ENCODE measurements at places on chromosomes 4 and X. TPM values are rescaled to one million over a fixed set of nuclear protein-coding genes. Genes with fewer than 3 reads are reported as not detected.

DNA sequence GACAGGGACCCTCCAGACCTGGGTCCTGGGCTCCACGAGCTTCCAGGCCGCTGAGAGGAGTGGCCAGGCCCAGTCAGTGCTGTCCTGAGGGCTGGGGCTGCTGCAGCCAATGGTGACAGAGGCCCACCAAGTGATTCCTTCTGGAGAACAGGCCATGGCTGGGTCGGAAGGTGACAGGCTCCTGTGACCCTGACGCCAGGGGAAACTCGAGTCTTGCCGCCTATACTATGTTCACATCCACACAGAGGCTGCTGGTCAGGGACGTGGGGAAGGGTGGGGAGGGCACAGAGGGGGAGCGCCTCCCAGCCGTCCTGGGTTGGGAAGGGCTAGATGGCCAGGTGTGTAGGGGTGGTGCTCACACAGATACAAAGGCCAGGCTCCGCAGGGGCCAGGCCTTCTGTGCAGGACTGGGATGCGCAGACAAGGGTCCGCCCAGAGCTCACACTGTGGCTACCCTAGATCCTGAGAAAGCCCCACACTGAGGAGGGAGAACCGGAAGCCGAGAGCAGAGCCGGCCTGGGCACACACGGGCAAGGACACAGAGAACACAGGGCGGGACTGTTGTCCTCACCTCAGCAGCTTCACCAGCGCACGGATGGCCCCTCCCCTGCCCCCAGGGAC is 81.4 kb downstream of the HTRA3 start:
- no peak for DNase-seq
- H3K4me3 ChIP-seq, result no peak overlapping the region
- H3K36me3 ChIP-seq, result no peaks in the 10 kb centered on the region
- no peaks in the 10 kb centered on the region for H3K27me3 ChIP-seq
- H3K27ac ChIP-seq, result no peak overlapping the region
- H3K4me1 ChIP-seq, result peaks cover 8% of the 10 kb centered on the region

DNA sequence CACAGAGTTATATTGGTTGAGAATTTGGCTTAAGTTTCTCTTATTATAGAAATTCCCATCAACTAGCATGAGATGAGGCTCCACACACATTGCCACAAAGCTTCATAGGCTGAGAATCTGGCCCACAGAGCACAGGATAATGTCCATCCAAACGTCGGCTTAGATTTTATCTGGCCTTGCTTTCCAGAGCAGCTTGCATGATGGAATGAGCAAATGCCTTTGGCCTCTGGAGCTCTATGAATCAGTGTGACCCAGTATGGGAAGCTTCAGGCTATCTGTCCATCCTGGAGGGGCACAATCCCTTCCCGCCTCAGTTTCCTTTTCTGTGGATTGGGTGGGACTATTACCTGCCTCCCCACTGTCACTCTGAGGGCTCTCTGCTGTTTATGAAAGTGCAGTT is 131.5 kb upstream of the NDP start:
- DNase-seq, result no peak
- H3K27ac ChIP-seq, result no peak overlapping the region
- no peaks in the 10 kb centered on the region for H3K27me3 ChIP-seq
- no peaks in the 10 kb centered on the region for H3K4me1 ChIP-seq
- no peaks in the 10 kb centered on the region for H3K36me3 ChIP-seq
- H3K4me3 ChIP-seq, result no peak overlapping the region

DNA sequence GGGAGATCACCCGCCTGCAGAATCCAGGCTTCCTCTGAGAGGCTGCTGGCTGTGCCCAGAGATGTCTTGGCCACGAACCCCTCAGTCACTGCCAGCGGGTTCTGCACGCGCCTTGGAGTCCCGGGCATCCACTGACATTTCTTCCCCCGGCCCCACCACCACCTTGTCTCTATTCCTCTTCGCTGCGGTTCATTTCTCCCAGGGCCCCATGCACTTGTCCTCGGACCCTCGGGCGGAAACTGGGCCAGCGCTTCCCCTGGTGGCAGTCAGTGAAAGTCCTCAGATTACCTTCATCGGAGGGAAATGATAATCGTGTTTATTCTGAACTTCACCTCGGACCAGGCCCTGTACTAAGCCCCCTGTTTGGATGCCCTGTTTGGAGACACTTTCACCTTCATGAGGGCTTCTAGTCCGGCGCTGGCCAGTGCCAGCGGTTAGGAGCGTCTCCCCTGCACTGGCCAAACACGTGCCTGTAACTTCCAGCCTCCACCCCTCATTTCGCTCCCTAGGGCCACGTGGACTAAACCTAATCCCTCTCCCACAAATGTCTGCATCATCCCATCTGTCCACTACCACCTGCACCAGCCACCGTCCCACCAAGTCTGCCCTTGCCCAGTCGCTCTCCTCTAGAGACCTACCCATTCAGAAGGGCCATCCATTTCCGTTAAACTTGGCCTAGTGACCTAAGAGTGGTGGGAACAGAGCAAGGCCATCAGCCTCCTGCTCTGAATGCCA is 82.0 kb downstream of the DCTD start:
- H3K27me3 ChIP-seq, result no peaks in the 10 kb centered on the region
- no peak overlapping the region for H3K4me3 ChIP-seq
- H3K4me1 ChIP-seq, result no peaks in the 10 kb centered on the region
- no peaks in the 10 kb centered on the region for H3K36me3 ChIP-seq
- DNase-seq, result no peak

GRCh38 chr4:165873298-165874071 is 448 bp downstream of the TLL1 start:
- peak overlapping the region; percentile 49 for H3K4me3 ChIP-seq
- no peak overlapping the region for H3K27ac ChIP-seq
- no peaks in the 10 kb centered on the region for H3K36me3 ChIP-seq
- H3K4me1 ChIP-seq, result no peaks in the 10 kb centered on the region
- peak; percentile 55 for DNase-seq

DNA sequence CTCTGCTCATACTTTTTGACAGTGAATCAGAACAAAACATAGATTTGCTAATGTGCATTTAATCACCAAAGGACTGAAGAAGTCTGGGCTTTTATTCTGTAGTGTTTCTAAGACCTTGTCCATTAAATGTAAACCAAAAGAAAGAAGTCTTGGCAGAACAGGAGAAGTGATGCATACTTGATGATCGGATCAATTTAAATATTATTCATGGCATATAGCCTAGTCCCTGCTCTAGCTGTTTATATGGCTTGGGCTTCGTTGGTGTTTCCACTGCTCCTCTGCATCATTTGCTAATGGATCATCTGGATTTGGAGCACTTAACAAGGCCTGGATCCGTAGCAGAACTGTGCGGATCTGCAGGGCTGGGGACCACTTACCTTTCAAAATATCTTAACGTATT is 566.6 kb downstream of the GALNTL6 start:
- no peaks in the 10 kb centered on the region for H3K4me1 ChIP-seq
- no peaks in the 10 kb centered on the region for H3K36me3 ChIP-seq
- DNase-seq, result no peak
- no peak overlapping the region for H3K4me3 ChIP-seq

- no peak for DNase-seq
- H3K27ac ChIP-seq, result no peak overlapping the region
- H3K4me1 ChIP-seq, result no peaks in the 10 kb centered on the region
- H3K36me3 ChIP-seq, result no peaks in the 10 kb centered on the region
- no peaks in the 10 kb centered on the region for H3K27me3 ChIP-seq
These were observed 264.5 kb downstream of the IL15 start for GRCh38 chr4:141900856-141901255.

DNA sequence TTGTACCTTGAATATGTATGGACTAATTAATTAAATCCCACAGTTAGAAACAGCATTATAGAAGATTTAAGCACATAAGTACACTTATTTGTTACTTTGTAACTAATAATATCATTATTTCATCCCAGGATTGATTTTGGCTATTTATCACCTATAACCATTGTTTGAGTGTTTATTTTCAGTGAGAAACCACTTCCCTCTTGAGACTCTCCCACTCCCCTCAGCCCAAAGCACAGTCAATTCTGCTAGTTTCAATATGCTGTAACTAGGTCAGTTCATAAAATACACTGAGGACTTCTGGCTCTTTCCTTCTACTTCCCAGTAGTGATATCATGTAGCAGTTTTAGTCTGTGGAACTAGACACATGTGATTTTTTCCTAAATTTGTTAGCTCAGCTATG is 16.3 kb downstream of the OFD1 start:
- no peak overlapping the region for H3K4me3 ChIP-seq
- H3K27me3 ChIP-seq, result no peaks in the 10 kb centered on the region
- H3K4me1 ChIP-seq, result no peaks in the 10 kb centered on the region
- DNase-seq, result no peak
- H3K36me3 ChIP-seq, result no peaks in the 10 kb centered on the region

DNA sequence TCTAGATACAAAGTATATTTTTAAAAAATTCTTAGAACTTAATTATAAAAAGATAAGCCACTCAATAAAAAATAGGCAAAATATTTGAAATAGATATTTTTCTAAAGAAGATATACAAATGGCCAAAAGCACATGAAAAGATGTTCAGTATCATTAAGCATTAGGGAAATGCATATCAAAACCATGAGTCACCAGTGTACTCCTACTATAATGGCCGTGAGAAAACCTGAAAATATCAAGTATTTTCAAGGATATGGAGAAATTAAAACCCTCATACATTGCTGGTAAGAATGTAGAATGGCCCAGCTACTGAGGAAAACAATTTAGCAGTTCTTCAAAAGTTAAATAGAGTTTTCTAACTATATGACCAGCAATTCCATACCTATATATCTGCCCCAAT is 337.9 kb downstream of the CAMK2D start:
- no peaks in the 10 kb centered on the region for H3K36me3 ChIP-seq
- no peak overlapping the region for H3K4me3 ChIP-seq
- no peaks in the 10 kb centered on the region for H3K27me3 ChIP-seq
- H3K4me1 ChIP-seq, result no peaks in the 10 kb centered on the region
- no peak overlapping the region for H3K27ac ChIP-seq

DNA sequence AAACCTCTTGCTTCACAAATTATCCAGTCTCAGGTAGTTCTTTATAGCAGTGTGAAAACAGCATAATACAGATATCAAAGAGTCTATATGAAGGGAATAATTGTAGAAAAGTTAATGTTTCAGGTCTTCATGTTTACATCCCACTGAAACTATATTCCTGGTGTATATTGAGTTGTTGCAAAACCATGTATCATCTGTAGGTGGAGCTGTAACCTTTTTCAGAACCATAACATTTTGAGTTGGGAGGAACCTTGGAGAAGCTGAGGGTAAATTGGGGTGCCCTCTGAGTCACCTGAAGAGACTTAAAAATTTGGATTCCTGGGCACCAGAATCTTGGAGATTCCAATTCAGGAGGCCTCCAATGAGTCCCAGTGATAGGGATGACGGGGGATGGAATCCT is 51.9 kb upstream of the TAPT1 start:
- no peak overlapping the region for H3K27ac ChIP-seq
- H3K27me3 ChIP-seq, result no peaks in the 10 kb centered on the region
- no peaks in the 10 kb centered on the region for H3K4me1 ChIP-seq
- DNase-seq, result no peak
- no peaks in the 10 kb centered on the region for H3K36me3 ChIP-seq

Gene ZNF711
- 16.6 TPM for polyA plus RNA-seq

Gene SSX3
- not detected for polyA plus RNA-seq

Gene SCRG1
- 6.1 TPM for polyA plus RNA-seq

Gene GLRA3
- polyA plus RNA-seq, result not detected

Gene HPGDS
- polyA plus RNA-seq, result 0.49 TPM

Gene FGF13
- polyA plus RNA-seq, result 10.5 TPM

Gene PLXNB3
- 5.7 TPM for polyA plus RNA-seq
